ENCODE measurements at places on chromosomes 7 and 10.
A peak's percentile ranks its signal among the peaks of the same experiment; 100 is the strongest.

DNA sequence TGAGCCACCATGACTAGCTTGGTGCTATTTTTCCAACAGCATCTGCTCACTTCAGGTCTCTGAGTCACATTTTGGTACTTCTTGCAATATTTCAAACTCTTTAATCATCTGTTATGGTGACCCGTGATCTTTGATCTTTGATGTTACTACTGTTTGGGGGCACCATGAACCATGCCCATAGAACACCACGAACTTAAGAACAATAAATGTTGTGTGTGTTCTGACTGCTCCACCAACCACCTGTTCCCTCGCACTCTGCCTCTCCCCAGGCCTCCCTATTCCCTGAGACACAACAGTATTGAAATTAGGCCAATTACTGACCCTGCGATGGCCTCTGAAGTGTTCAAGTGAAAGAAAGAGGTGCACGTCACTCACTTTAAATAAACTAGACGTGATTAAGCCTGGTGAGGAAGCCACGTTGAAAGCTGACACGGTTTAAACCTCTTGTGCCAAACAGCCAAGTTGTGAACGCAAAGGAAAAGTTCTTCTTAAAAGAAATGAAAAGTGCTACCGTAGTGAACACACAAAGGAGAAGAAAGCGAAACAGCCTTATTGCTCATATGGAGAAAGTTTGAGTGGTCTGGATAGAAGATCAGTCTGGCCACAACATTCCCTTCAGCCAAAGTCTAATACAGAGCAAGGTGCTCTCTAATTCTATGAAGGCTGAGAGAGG, 27.2 kb upstream of the ATP6V0A4 start:
- peak; percentile 40 for DNase-seq

- DNase-seq = no peak
Observed at GRCh38 chr7:106464651-106465050, 179.9 kb upstream of the NAMPT start.

DNA sequence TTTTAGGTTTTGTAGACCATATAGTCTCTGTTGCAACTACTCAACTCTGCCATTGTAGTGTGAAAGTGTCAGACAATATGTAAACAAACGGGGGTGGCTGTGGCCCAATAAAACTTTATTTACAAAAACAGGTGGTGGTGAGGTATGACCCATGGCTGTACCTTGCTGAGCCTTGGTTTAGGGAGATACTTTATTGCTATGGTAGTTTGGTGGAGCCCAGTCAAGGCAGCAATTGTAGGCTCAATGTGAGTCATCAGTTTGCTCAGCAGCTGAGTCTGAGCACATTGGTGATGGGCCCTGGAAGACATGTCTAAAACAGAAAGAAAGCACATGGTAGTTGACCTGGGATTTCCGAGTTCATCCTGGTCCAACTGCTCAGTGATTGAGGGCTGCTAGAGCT, 242.5 kb downstream of the REEP3 start:
- no peak for DNase-seq

DNA sequence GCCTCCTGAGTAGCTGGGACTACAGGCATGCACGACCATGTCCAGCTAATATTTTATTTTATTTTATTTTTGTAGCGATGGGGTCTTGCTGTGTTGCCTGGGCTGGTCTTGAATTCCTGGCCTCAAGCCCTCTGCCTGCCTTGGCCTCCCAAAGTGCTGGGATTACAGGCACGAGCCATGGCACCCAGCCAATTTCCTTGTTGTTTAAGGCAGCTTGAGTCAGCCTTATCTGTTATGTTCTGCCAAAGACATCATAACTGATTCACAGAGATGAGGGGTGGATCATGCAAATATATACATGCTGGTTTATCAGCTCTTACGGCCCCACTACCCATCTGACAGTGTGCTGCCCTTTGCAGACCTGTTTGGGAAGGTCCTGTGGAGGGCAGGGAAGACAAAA, 826.7 kb downstream of the TYW1 start:
- DNase-seq = no peak

DNA sequence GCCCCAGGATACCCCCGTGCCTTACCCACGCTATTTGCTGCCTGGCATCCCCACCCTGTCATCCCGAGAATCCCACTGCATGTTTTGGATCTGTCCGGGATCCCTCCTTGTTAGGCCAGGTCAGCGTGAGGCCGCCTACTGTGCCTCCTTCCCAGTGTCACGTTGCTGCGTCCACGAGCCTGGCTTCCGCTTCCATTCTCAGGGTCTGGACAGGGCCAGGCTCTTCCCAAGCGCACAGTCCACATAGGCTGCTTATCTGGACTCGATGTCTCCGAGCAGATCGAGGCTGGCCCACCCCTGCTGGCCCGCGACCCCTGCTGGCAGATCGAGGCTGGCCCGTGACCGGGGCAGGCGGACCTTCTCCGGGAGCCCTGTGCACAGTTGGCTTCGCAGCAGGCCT, 27.1 kb downstream of the FOXK1 start:
- no peak for DNase-seq

DNA sequence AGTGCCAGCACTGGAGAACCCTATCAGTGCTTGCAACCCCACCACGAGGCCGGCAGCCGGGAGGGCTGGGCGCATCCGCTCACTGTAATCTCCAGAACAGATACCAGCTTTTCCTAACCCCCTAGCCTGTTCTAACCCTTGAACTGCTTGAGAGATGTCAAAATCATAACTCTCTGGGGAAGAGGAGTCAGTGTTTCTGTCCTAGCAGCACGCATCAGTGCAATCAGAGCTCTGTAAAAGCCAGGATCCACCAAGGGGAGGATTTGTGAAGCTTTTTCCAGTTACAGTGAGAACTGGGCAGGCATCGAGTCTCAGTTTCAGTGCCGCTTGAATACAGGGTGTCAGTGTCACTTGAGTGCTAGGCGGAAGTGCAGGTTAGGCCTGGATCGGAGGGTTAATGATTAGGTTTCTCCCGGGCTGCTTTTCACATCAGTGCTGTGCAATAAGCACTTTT, 104.5 kb upstream of the INSYN2A start:
- no peak for DNase-seq

- no peak for DNase-seq
Observed at GRCh38 chr10:30828680-30829079, 199.1 kb upstream of the LYZL2 start.

DNA sequence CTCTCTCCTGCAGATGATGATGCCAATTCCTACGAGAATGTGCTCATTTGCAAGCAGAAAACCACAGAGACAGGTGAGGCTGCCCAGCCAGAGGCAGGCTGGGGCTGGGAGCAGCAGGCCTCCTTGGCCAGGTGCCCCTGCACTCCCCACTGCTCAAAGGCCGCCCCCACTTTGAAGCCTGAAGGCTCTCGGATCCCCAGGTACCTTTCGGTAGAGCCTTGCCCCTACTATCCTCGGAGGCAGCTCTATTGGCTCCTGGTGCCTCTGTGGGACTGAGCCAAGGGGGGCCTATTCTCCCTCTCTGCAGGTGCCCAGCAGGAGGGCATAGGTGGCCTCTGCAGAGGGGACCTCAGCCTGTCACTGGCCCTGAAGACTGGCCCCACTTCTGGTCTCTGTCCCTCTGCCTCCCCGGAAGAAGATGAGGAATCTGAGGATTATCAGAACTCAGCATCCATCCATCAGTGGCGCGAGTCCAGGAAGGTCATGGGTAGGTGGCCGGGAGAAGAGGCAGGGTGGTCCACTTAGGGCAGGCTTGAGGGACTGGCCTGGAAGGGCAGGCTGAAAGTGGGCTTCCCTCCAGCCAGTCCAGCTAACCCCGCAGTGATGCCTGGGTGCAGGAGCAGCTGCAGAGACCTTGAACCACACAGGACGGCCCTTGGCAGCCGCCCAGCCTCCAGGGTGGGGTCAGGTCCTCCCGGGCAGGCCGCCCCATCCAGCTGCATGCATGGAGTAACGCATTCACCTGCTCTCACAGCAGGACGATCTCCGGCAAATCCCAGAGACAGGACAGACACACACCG, 14.1 kb downstream of the LAT2 start:
- DNase-seq = no peak

- DNase-seq = peak; percentile 69
Observed at GRCh38 chr7:25098096-25099046, 26.7 kb downstream of the CYCS start.

GRCh38 chr10:20415684-20416083, 481.4 kb downstream of the NEBL start:
- DNase-seq = no peak

- DNase-seq = no peak
Observed at GRCh38 chr10:109062371-109062770, 860.9 kb downstream of the XPNPEP1 start.

DNA sequence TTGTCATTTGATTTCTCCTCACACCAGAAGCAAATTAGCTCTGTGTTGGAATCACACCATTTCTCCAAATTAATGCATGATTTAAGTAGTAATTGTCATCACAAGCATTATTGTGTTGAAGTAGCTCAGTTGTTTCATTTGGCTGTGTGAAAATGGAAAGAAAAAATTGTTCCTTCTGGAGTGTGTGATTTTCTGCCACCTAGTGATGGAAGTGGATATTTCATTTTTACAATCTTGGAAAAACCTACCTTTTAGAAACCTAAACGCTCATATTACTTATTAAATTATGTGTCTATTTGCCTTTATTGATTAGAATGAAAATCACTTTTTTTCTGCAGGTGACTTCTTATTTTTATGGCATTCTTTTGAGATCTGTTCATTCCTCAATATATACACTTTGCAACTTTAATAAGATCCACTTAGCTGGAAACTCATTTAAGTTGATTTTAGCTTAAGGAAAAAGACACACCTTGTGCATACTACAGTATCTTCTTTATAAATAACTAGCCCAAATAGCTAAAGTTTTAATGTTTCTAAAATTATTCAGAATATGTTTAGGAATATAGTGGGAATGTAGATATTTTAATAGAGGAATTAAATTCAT, 50.0 kb downstream of the SRI start:
- no peak for DNase-seq
